Melanocyte of skin (primary cell): ENCODE measurements at places on chromosomes 5 and 9. TPM values are rescaled to one million over a fixed set of nuclear protein-coding genes. Genes with fewer than 3 reads are reported as not detected.

The DIAPH1 gene
- total RNA-seq: 12.4 and 18.5 TPM in 2 replicates

The SPATA31C1 gene
- not detected in 2 replicates for total RNA-seq

The NKD2 gene
- under 0.01 TPM in 1 of 2 replicates, not detected in the other for total RNA-seq

The QRFP gene
- not detected in 2 replicates for total RNA-seq

The RGS7BP gene
- total RNA-seq: not detected in 2 replicates

The STK10 gene
- total RNA-seq: 49.4 and 55.9 TPM in 2 replicates

The IL13 gene
- not detected in 2 replicates for total RNA-seq

The SLC22A5 gene
- total RNA-seq: 5.2 and 8.0 TPM in 2 replicates

The LMNB1 gene
- total RNA-seq: 12.4 and 26.2 TPM in 2 replicates

The IFNA2 gene
- not detected in 2 replicates for total RNA-seq

The KCNV2 gene
- total RNA-seq: not detected in 2 replicates

The TEX48 gene
- not detected in 2 replicates for total RNA-seq

The CYLC2 gene
- not detected in 2 replicates for total RNA-seq

The GBGT1 gene
- 6.8 and 8.3 TPM in 2 replicates for total RNA-seq

The PRR16 gene
- total RNA-seq: 1.1 TPM in 1 of 2 replicates, not detected in the other

The PHYHD1 gene
- 1.3 and 4.3 TPM in 2 replicates for total RNA-seq

The ANKRD31 gene
- total RNA-seq: under 0.01 and 0.15 TPM in 2 replicates

The PIGO gene
- total RNA-seq: 24.1 and 25.1 TPM in 2 replicates

The GLDC gene
- total RNA-seq: 23.3 and 27.5 TPM in 2 replicates

The F12 gene
- total RNA-seq: 1.0 and 1.1 TPM in 2 replicates

The COL23A1 gene
- total RNA-seq: 0.34 TPM in 1 of 2 replicates, not detected in the other

The SLC36A2 gene
- total RNA-seq: not detected in 2 replicates

The FAM53C gene
- total RNA-seq: 42.2 and 60.9 TPM in 2 replicates

The SCGB3A1 gene
- total RNA-seq: not detected in 2 replicates

The PRDM9 gene
- not detected in 2 replicates for total RNA-seq

The WHRN gene
- total RNA-seq: 13.1 and 15.8 TPM in 2 replicates
